Calu3 (cell line): ENCODE measurements at places on chromosomes 6 and 20. TPM values are rescaled to one million over a fixed set of nuclear protein-coding genes. Genes with fewer than 3 reads are reported as not detected.

DNA sequence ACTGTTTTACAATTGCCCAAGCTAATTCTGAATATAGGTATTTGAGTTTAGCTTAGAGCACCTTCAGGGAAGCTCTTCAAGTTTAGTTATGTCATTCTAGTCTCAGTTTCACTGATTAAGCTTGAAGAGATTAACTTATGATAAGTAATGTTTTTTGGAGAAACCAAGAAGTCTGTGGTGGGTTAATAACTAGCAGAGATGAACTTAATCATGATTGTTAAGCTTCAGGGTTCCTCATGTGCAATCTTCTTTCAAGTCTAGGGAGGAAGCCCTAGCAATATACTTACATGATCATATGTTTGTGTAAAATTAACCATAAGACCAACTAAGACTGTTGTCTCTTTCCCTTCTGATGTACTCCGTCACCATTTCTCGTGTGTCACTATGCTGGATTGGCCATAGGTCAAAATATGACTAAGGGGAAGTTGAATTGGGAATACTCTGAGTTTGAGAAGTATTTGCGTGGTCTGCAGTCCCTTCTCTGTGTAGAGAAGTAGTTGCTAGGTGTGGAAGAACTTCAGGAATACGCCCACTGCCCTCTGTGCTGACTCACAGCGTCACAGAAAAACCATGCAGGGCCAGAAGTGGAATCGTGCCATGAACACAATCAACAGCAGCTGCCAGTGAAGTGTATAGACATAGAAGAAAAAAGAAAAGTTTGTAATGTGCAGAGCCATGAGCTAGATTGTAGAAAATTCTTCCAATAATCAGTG lies 88.3 kb downstream of the SH3BGRL2 start:
- DNase-seq, result peak; percentile 10

- DNase-seq, result no peak
Measured at GRCh38 chr20:4763261-4763660, 41.6 kb downstream of the PRND start.

DNA sequence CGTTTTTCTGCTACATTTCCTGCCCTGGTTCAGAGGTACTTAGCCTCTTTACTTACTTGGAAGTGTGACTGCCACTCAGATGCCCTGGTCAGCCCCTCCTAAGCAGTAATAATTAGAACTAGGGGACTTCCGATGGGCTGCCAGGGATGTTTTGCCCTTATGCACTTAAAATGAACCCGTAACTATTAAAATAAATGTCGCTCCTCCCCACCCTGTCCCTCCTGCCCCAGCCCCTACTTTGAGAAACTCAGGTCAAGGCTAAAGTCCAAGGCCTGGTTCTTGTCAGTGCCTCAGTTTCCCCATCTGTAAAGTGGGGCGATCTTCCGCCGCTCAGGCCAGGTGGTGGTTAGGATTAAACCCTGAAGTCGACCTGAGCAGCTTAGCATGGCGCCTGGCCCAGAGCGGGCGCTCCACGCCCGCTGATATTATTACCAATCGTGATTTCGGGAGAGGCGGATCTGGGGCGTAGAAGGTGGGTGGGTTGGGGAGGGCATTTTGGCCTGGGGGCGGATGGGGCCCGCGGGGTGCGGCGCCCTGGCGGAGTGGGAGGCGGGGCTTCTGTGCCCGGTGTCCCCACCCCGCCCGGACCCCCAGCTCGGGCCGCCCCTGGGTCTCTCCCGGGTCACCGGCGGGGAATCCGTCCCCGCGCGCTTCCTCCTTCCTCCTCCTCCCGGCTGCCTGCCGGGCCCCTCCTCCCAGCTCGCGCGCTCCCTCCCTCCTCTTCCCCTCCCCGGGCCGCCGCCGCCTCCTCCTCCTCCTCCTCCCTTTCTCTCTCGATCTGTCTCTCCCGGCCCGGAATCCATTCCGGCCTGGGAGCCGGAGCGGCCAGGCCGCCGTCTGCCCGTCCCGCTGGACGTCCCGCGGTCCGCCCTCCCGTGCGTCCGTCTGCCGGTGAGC lies at the start of gene SRC:
Gene SRC (plus strand): TSS at position 802 of the 897 bp plus-strand sequence. CDS start 38,014 bp downstream, outside the sequence.
- peak; percentile 94 for DNase-seq

- DNase-seq, result no peak
Measured at GRCh38 chr6:62980724-62981123, 230.5 kb upstream of the FKBP1C start.

Gene RUNX2
- 0.54 and 0.66 TPM in 2 replicates for total RNA-seq

Gene MDFI
- total RNA-seq, result 19.7 and 23.9 TPM in 2 replicates

Gene ADTRP
- total RNA-seq, result 0.54 TPM in 1 of 2 replicates, not detected in the other

Gene SLC25A27
- total RNA-seq, result 5.4 and 8.8 TPM in 2 replicates

Gene ZNF165
- total RNA-seq, result 6.3 and 7.0 TPM in 2 replicates

Gene FKBP5
- total RNA-seq, result 14.3 and 15.1 TPM in 2 replicates

Gene ZFP57
- total RNA-seq, result 0.83 TPM in 1 of 2 replicates, not detected in the other
